ENCODE measurements at places on chromosomes 2 and 18.

GRCh38 chr2:34103437-34103836, 504.3 kb upstream of the FAM98A start:
- DNase-seq = no peak

GRCh38 chr2:32851777-32852439, 94.8 kb upstream of the LTBP1 start:
- DNase-seq = no peak

DNA sequence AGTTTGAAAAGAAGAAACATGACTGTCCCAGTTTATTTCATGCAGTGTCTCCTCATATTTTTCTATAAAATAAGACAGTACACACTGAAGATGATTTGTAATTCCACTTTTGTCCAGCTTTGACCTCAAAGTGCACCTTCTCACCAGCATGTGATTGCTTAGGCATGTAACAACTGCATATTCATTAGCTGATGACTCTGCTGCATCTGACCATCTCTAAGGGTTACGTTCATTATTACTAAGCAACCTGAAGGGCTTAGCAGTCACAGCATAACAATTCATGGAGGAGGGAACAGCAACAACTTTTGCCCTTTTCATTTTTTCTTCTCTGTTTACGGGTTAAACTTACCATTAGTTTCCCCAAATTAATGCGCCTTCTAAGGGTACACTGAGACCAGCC, 330.6 kb upstream of the PIK3C3 start:
- no peak for DNase-seq

DNA sequence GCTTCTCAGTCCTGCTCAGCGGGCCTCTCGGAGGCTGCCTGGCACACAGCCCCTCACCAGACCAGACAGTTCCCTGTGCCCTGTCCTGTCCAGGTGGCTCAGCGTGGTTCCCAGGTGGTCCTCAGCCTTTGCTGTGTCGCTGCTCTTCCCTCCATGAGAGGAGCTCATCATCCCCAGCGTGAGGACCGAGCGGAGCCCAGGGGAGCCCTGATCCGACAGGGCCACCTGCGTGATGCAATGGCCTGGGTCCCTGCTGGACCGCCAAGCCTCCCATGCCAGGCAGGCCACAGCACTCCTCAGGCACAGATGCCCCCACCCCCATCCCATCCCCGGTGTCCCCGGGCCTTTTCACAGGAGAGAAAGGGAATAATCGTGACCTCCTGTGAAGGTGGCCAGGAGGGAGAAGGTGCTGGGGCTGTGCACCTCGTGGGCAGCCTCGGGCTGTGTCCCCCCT, 4.3 kb downstream of the GPC1 start:
- DNase-seq = peak; percentile 31

- DNase-seq = no peak
Observed at GRCh38 chr18:46302528-46303485, 198.6 kb downstream of the HAUS1 start.

- no peak for DNase-seq
Observed at GRCh38 chr2:175227393-175227792, 45.9 kb upstream of the ATP5MC3 start.

DNA sequence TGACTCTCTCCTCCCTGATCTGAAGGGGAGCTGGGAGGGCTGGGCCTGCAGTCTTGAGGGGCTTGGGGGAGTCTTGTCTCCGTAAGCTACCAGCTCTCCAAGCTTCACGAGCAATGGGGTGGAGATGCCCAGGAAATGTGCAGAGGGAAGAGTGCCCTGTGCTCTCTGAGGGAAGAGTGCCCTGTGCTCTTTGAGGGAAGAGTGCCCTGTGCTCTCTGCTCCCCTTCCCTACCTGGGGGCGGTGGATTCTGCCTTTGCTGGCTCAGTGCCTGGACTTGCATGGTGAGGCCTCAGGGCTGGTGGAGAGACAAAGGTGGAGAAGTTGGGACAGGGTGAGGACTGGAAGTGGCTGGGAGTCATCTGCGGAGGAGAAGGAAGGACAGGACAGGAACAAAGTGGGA, 72.7 kb downstream of the TWIST2 start:
- DNase-seq = no peak

GRCh38 chr2:18704276-18704675, 114.9 kb upstream of the NT5C1B start:
- DNase-seq = no peak

DNA sequence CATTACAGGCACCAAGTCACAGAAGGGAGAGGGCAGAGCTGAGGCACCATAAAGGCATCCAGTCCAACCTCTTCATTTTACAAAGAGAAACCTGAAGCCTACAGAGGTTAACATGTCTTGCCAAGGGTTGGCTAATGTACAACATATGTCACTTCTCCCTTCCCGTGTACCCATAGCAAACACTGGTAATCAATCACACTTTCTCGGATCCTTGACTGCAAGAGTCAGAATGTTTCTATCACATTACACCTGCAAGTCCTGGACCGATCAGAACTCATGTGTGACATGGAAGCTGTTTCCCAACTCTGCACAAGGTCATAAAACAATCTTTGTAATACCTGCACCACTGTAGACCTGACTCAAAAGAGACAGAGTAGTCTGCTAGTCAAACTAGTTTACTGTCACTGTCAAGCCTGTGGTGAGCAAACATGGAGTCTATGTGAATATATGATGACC, 6.0 kb downstream of the ANKRD44 start:
- no peak for DNase-seq

DNA sequence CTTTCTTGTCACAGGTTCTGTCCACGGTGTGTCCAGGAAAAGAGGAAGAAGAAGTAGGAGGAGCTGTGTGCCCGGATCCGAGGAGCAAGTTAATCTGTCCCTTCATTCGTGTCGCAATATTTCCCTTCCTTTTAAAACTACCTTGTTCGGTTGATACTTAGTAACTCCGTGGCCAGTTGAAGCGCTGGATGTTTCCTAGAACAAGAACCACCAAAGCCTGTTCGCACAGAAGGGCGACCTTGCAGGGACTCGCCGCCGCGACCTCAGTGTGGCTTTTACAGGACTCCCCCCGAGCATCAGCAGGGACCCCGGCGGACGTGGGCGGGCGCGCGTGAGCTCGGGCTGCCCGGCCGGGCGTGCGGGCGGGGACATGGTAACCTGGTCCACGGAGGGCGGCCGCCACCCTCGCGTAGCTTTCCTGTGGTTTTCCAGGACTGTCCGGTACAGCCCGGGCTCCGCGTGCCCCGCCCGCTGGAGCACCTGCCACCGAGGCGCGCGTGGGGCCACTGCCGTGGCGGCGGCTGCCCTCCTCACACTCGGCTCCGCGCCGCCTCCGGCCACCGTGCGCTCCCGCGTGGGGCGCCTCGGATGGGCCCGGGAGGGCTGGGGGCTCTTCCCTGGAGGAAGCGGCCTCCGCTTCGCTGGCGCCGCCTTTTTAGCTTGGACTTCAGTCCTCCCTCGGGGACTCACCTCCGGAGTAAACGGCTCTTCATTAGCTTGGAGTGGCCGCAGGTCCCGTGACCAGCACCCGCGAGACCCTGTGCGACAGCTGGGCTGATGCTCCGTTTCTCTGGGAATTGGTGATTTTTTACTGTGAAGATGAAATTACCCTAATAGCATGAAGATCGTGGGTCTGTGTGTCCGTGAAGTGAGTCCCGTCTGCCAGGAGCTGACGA, 9.2 kb upstream of the D2HGDH start:
- DNase-seq = no peak

- no peak for DNase-seq
Observed at GRCh38 chr2:67399831-67400489, 2.8 kb downstream of the ETAA1 start.

DNA sequence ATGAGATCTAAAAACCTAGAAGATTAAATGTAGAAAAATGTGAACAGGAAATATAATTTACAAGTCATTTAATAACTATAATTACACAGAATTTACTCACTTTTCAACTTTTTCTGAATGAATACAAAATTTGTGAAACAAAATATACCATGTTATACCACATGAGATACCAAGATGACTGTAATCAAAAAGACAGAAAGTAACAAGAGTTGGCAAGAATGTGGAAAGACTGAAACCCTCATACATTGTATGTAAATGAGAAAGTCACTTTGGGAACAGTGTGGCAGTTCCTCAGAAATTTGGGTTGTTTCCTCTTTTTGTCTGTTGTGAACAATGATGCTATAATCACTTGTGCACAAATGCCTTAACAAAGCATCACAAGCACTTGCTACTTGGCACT, 145.4 kb upstream of the ZNF804A start:
- DNase-seq = no peak

DNA sequence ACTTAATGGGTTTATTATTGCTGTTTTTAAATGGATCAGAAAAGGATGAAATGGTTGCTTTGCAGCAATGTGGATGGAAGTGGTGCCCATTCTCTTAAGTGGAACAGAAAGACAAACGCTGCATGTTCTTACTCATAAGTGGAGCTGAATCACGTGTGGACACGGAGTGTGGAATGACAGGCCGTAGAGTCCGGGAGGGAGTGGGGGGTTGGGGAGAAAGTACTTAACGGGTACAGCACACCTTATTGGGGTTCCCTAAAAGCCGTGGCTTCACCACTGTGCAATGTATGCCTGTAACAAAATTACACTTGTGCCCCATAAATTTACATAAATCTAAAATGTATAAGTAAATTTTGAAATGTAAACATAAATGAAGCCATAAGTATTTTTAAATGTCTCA, 64.0 kb upstream of the CTDP1 start:
- DNase-seq = no peak

GRCh38 chr2:43054367-43054766, 172.0 kb downstream of the ZFP36L2 start:
- no peak for DNase-seq

DNA sequence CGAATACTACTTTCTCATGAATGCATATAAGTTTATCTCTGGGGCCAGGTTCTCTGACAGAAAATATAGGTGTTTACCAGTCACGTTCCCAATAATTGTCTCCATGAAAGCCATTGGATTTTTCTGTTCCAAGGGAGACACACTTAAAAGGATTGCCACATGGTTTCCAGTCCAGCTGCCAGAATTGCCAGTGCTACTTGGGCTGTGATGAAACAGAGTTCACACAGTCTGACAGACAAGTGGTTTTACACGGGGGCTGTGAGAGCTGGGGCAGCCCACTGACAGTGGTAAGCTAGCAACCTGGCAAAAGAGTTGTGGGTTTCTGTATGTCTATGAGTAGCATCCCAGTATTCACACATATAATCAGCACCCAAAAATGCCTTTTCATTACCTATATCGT, 27.7 kb upstream of the ATRAID start:
- DNase-seq = no peak

- DNase-seq = peak; percentile 33
Observed at GRCh38 chr2:222568865-222569264, 87.0 kb downstream of the FARSB start.

DNA sequence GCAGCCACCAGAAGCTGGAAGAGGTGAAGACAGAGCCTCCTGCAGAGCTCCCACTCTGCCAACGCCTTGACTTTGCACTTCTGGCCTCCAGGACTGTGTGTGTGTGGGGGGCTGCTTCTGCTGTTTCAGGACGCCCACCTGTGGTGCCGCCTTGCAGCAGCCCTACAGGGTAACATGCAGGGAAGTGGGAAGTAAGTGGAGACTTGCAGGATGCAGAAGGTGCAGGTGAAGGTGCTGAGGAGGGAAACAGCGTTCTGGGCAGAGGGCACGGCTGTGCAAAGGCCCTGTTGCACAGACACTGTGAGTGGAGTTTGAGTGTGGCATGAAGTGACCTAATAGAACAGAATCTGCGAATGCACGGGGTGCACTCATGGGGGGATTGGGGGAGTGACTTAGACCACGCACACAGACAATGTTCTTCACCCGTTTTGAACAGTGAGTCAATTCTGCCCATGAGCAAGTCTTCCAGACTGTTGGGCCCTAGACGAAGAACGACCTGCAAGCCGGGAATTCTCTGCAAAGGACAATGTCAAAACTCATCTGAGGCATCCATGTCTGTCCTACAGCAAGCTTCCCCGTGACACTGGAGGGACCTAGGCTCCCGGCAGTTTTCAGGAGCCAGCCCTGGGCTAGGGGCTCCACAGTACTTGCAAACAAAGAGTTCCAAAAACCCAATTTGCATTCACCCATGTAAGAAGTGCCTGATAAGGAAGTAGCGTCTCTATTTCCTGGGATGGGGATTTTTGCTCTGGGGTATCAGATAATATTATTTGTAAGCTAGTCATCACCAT, 19.0 kb downstream of the MBP start:
- peak; percentile 21 for DNase-seq

DNA sequence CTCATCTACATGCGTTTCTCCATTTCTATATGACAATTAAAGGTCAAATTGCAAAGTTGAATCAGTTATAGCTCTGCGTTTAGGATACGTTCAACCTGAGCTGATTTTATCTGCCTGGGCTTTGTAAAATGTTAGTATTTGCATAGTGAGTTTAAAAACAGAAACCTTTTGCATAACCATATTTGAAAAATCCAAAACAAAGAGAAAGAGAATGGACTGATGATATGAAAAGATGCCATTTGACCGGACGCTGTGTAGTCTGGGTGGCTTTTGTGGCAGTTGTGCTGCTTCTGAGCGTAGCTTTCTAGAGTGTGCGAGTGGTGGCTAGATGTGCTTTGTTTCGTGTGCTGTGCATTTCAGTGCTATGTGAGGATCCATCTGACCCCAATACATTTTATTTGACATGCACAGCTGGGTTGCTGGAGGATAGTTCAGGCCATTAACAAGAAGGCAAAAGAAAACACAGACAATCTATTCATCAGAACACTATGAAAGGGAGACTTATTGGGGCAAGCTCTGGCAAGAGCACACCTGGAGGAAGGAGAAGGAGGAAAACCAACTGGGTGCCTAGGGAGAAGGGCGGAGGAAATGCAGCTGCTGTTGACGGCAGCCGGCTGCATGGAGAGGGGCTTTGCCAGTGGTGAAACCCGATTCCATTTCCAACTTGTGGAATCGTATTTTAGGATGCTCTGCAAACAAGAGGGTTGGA, 126.8 kb downstream of the ACOXL start:
- no peak for DNase-seq

- no peak for DNase-seq
Observed at GRCh38 chr2:176680916-176681516, 411.8 kb downstream of the MTX2 start.

GRCh38 chr2:6443061-6443823, 422.5 kb downstream of the CMPK2 start:
- DNase-seq = no peak

GRCh38 chr2:230925879-230926765, 1.1 kb upstream of the GPR55 start:
- DNase-seq = no peak

DNA sequence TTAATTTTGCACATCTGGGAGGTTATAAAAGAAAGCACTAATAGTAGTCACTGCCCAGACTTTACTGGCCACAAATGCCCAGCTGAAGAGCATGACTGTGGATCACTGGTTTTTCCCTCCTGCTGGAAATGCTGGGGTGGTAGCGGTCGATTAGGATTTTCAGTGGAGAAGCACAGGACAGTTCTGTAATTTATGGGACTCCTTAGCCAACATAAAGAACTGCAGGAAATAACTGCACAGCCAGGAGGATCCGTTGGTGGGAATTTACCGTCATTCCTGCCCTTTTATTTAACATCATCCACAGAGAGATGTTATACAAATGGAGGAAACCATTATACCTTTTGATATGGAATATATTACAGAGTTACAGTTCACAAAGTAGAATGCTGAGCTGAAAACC, 61.5 kb downstream of the TNFRSF11A start:
- no peak for DNase-seq

GRCh38 chr18:63505566-63506335, 29.0 kb downstream of the SERPINB5 start:
- no peak for DNase-seq

Measured in right cardiac atrium (tissue), 5 donors.